ENCODE measurements at places on chromosomes 1 and 21.
A peak's percentile ranks its signal among the peaks of the same experiment; 100 is the strongest.

DNA sequence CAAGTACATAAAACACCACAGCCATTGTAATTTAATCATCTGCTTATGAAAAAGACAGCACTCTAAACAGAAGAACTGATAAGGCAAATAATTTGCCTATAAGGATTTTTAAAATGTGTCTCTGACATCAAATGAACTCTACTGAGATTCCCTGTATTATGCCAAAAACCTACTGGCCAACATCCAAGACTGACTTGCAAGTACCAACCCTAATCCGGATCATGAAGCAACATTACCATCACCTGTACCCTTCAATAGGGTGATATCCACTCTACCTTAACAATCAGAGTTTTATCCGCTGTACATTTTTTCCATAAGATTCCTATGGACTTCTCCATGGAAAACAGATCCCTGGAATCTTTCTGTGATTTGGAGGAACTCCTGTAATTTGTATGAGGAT lies 4.6 kb downstream of the RGS7 start:
- no peak for DNase-seq

DNA sequence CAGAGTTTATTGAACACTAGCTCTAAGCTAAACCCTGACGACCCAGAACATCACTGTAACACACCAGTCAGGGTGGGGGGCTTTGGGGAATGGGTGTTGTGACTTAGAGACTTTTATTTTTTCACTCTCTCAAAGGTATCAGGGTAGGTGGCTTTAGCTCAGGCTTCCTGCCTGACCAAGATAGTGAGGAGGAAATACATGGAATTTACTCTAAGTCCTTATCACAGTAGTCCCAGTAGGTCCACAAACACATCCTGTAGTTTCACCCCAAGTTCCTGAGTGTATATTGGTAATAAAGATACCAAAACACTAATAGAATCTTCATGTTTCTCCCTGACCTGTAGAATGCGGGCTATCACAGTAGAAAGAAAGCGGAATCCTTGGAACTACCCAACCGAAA lies 15.1 kb downstream of the GJA5 start:
- DNase-seq = no peak

- DNase-seq = peak; percentile 55
Observed at GRCh38 chr21:31905503-31906451, 33.0 kb downstream of the HUNK start.

GRCh38 chr1:156544592-156545102 lies 27.7 kb downstream of the IQGAP3 start:
- DNase-seq = no peak

DNA sequence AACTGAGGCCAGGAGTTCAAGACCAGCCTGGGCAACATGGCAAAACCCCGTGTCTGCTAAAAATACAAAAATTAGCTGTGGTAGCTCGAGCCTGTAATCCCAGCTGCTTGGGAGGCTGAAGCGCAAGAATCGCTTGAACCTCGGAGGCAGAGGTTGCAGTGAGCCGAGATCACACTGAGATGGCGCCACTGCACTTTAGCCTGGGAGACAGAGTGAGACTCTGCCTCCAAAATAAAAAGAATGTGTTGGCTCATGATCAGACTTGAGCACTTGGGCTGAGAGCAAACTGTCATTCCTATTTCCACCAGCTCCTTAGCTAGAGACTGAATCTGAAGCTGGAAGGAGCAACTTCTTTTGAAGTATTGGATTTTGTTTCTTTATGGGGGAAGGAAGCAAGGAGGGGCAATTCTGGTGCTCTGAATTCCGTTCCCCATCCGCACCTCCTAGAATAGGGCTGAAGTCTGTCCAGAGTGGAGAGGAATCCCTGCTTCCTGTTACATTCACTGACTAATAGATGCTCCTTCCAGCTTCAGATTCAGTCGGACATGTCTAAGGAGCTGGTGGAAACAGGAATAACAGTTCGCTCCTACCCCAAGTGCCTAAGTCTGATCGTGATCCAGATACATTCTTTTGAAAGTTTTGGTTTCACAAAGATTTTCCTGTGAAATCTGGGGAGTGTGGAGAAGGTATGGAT lies 3.8 kb downstream of the ZNF672 start:
- no peak for DNase-seq

GRCh38 chr1:197838836-197839235 lies 63.6 kb upstream of the DENND1B start:
- DNase-seq = peak; percentile 50

DNA sequence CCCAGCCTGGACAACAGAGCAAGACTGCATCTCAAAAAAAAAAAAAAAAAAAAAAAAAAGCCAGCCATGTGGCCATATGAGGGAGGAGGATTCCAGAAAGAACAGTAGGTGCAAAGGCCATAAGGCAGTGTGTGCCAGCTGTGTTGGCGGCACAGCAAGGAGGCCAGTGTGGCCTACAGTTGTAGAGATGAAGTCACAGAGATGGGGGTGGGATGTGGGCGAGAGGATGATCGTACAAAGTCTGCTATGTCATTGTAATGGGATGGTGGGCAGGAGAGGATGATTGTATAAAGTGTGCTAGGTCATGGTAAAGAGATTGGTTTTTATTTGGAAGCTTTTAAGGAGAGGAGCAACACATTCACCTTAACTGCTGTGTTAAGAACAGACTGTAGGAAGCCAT lies 9.8 kb upstream of the CR1 start:
- DNase-seq = no peak

DNA sequence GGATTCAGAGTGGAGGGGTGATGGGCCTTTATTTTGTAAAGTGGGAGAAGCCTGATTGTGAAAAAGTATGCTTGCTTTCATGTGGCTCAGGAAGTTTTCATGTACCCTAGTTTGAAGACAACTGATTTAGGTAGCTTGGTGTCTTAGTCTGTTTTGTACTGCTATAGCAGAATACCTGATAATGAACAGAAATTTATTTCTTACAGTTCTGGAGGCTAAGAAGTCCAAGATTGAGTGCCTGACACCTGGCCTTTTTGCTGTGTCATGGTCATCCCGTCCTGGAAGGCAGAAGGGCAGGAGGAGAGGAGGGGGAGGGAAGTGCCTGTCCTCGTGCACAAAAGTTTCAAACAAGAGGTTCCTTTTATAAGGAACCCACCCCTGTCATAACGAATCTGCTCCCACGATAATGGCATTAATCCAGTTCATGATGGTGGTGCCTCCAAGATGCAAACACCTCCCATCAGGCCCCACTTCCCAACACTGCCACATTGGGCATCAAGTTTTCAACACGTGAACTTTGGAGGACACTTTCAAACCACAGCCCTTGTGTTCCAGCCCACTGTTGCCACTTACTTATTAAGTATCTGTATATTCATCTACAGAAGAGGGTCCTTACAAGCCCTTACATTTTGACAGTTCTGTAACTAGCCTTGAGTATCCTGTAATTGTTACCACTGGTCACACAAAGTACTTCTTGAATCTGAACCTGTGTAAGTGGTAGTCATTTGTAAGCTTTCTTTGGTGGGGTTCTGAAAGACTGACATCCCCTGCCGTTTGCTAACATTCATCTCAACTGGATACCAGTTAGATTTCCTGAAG lies 9.5 kb downstream of the UCK2 start:
- no peak for DNase-seq

- no peak for DNase-seq
Observed at GRCh38 chr1:246002725-246003441, 504.2 kb downstream of the SMYD3 start.

DNA sequence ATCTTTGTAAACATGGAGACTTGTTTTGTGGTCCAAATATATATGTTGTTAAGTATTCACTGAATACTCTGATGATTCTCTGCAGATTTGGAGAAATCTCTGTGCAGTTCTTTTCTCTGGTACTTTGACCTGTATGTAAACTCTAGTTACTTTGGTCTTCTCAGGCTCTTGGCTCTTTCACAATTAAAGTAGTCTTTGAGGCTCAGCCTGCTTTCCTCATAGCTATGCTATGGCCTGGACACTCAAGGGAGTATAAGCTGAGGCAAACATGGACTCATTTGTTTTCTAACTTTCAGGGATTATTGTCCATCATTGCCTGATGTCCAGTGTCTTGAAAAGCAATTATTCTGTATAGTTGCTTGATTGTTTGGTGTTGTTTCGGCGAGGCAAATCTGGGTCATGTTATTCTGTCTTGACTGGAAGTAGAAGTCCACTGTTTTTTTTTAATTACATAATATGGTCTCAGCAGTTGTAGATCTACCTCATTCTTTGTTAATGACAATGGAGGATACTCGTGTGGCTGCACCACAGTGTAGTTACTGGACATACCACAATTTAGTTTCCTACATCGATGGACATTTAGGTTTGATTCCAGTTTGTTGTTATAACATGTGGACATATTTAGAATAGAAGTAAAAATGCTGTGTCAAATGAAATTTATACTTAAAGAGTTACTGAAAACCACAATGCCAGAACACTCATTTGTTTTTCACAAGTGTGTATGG lies 9.2 kb downstream of the PTBP2 start:
- no peak for DNase-seq

- no peak for DNase-seq
Observed at GRCh38 chr1:167325151-167325550, 104.5 kb downstream of the POU2F1 start.

DNA sequence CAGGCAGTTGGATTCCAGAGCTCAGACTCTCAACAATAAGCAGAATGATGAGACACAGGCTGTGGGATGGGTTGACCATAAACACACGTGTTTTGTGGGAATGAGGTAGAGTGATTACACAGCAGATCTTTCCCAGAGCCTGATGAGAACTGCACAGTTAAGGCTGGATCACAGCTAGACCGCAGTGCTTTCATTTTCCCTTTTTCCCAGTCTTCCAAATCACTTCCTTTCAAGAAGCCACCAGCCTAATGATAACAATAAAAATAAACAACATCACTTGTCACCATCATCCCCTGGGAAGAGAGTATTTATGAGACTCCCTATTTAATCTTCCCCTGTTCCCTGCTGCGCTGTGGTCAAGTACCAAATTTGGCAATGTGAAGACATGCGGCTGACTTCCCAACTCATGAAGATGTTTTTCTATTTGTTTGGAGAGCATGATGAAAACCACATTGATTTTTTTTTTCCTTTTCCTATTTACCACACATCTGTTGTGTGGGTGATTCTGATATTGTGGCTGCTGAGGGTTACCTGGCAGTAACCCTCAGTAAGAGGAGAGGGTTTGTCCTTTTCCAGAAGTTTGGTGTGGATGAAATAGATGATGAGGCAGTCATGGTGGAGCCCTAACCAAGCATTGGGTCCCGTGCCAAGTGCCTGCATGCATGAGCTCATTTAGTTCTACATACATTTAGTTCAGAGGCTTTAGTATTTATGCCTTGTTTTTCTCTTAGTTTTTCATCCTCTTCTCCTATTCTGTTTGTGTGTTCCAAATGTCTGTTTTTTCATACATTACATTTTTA lies 248.9 kb upstream of the HOOK1 start:
- DNase-seq = peak; percentile 79

GRCh38 chr1:22362626-22363402 lies 88.8 kb upstream of the ZBTB40 start:
- no peak for DNase-seq

- DNase-seq = no peak
Observed at GRCh38 chr1:60916199-60916598, 166.2 kb upstream of the NFIA start.

- no peak for DNase-seq
Observed at GRCh38 chr1:3498246-3498930, 43.9 kb downstream of the ARHGEF16 start.

DNA sequence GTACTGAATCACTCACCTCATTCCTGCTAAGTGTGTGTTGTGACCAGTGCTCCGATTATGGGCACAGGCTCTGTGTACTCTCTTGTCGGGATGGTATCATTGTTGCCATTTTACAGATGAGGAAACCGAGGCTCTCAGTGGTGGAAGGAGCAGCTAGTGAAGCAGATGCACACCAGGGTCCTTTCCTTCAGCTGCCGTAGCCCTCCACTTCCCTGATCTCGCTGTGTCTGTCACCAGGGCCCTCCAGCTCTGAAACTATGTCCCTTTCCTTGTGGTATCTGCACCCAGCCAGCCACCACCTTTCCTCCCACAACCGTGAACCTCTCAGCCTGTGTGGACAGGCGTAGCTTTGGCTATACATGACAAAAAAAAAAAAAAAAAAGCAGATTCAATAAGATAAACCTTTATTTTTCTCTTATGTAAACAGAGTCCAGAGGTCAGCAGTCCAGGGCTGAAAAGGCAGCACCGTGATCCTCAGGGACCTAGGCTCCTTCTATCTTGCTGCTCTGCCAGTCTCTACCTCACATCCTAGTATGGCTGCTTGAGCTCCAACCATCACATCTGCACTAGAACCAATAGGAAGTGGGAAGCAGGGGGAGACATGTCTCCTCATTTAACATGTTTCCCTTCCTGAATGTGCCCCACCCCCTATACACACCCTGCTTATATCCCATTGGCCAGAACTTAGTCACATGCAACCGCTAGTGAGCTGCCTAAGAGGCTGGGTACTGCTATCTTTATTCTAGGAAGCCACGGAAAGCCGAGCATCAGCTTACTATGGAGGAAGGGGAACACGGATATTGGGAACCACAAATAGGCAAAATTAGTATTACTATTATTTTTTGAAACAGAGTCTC lies 44.3 kb downstream of the TMEM51 start:
- no peak for DNase-seq

DNA sequence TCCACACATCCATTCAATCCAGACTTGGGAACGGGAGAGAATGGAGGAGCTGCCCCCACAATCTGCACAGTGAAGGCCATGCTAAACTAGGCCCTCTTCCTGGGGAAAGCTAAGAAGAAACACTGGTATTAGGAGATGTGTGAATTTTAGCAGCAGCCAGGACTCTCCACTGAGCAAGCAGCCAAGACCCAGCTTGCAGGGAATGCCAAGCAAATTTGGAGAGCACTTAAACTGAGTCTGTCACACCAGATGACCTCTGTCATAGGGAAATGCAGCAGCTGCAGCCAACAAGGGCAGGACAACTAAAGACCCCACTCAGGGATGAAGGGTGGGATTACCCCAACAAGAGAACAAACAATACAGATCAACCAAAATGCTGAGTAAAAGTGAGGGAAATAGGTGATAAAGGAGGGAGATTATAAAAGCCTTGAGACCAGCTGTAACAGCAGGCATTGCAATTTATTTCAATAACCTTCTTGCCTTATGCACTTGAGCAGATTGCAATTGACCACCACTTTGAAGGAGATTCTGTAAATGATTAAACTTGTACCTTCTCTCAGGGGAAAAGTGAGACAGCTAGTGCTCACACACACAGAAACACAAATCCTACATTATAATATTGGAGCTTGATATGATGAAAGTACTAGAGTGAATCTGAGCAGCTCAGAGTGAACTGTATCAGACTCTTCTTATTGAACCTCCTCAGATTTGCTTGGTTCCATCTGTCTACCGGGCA lies 2.5 kb upstream of the CLCA1 start:
- DNase-seq = no peak

DNA sequence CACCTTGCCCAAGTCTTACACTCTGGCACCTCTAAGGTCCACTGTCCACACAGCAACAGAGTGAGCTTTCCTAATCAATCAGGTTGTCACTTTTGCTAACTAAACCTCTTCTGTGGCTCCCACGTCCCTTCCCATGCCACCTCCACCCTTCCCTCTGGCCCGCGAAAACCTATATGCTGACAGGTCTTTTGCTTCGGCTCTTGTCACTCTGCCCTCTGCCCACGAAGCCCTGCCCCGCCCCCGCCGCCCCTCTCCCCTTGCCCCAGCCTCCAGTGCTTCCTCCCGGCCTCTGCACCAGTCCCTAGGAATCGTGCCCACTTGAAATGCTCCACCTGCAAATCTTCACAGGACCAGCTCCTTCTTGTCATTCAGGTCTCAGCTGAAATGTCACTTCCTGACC lies 8.1 kb downstream of the TP53BP2 start:
- DNase-seq = no peak

- DNase-seq = peak; percentile 91
Observed at GRCh38 chr1:84960371-84960770, 36.5 kb downstream of the MCOLN2 start.

All from AG04449 (cell line).